Ascending aorta (tissue), 2 donors: ENCODE measurements at places on chromosomes 7 and 10. TPM values are rescaled to one million over a fixed set of nuclear protein-coding genes. Genes with fewer than 3 reads are reported as not detected.

BHLHA15 gene
- total RNA-seq, result not detected

FAM25G gene
- not detected for total RNA-seq

DNA sequence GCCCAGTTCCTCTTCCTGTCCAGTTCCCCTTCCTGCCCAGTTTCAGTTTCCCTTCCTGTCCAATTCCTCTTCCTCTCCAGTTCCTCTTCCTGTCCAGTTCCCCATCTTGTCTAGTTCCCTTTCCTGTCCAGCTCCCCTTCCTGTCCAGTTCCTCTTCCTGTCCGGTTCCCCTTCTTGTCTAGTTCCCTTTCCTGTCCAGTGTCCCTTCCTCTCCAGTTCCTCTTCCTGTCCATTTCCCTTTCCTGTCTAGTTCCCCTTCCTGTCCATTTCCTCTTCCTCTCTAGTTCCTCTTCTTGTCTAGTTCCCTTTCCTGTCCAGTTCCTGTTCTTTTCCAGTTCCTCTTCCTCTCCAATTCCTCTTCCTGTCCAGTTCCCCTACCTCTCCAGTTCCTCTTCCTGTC is 68.1 kb upstream of the ADCY1 start:
- no peak for DNase-seq

AFAP1L2 gene
- 30.4 TPM for total RNA-seq

SORBS1 gene
- total RNA-seq, result 416 TPM

- no peak for DNase-seq
Measured at GRCh38 chr10:33893506-33893905, 559.0 kb upstream of the NRP1 start.

DNA sequence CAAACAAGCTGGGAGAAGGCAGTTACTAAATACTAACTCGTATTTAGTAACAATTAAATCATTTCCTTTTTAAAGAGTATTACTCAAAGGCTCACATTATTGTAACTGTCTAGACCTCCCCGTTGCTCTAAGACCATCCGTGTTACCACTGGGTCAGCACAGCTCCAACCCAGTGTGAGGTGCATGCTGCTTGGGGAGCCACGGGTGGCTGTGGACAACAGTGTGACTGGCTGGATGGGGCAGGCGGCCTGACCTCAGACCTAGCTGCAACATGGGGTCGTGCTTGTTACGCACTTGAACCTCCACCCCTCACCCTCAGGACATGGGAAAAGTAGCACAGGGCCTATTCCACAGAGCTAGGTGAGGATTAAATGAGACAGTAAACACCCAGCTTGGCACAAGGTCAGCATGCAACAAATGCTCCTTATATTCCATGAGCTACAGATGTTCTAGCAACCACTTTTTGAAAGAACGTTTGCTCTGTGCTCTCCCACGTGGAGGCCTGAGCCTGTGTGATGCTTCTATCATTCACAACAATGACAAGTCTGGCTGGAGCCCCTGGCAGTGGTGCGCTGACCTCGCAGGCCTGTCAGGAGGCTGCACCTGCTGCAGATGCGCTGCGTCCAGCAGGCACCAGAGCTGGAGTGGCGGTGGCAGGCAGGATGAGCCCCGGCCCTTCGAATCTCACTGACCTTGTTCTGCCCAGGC is 135.7 kb downstream of the PKD1L1 start:
- no peak for DNase-seq

DNA sequence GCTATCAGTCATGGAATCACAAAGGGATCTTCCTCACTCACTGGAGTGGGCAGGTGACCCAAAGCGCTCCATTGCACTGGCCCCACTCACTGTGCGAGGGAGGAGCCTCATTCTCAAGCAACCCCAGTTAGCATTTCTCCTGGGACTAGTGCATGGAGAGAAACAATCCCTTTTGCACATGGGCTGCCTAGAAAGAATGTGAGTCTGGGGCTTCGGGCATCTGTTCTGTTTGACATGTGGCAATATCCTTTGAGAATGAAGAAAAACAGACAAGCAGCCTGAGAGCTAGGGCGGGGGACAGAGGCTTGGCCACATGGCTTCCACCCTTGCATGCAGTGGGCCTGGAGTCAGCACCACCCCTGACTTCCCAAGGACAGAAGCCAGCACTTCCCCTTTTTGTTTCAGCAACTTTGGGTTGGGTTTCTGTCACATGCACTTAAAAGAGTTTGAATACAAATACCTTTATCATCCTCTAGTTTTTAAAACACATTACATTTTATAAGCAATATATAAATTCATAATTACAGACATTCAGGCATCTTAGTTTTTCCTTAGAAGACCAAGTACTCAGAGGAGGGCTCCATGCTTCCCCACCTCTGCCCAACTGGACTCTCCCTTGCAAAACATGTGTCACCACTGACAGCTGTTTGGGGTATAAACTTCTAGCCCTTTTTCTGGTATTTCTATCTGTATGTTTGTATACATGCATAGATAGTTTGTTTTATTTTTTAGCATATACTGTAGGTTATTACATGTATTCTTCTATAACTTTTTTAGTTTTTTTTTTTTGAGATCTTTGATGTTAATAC is 73.8 kb downstream of the RBM20 start:
- no peak for DNase-seq

FOXP2 gene
- 11.0 TPM for total RNA-seq

GRCh38 chr7:97012365-97013133 is 7.2 kb downstream of the DLX6 start:
- no peak for DNase-seq

- no peak for DNase-seq
Measured at GRCh38 chr7:101870361-101871062, 53.1 kb downstream of the CUX1 start.

GRCh38 chr10:94307046-94307615 is 55.6 kb downstream of the NOC3L start:
- DNase-seq, result no peak

PTN gene
- 10.4 TPM for total RNA-seq

GRCh38 chr10:119221666-119222065 is 14.3 kb downstream of the GRK5 start:
- no peak for DNase-seq

GRCh38 chr7:71627651-71628050 is 495.7 kb downstream of the GALNT17 start:
- no peak for DNase-seq

PCLO gene
- 0.11 TPM for total RNA-seq

DNA sequence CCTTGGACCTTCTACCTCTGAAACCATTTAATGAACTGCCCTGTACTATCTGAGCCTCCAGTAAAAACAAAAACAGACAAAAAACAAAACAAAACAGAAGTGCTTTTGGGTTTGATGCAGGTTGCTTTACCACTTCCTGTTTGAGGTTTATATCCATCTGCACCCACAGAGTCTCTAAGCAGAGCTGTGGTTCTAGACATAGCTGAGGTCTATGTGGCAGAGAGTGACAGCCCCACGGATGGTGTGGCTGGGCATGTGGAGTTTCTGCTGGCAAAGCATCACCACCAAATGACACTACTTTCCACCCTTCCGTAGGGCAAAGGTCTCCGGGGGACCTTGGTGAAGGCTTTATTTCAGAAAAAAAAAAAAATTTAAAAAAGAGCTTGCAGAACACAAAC is 754.2 kb downstream of the GRID1 start:
- no peak for DNase-seq

- no peak for DNase-seq
Measured at GRCh38 chr10:55966101-55966500, 395.0 kb downstream of the ZWINT start.

GRCh38 chr10:25101461-25102146 is 73.2 kb upstream of the GPR158 start:
- DNase-seq, result no peak

DNAH11 gene
- total RNA-seq, result 0.75 TPM

- no peak for DNase-seq
Measured at GRCh38 chr10:79081353-79082034, 12.7 kb downstream of the ZMIZ1 start.

DNA sequence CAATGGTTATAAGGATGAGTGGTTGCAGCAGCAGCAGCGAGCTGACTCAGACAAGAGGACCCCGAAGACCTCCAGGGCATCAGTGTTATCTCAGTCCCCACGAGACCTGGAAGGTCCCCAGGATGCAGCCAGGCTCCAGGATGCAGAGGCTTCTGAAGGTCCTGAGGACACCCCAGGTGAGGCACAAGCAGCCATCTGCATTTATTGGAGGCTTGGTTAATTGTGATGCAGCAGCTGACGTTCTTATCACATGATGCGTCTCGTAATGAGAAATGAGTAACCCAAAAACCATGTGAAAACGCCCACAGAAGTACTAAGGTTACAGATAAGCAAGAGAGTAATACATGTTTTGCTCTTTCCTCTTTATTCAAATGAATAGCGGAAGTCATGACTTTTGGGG is 17.4 kb downstream of the C7orf57 start:
- no peak for DNase-seq

PAPOLB gene
- total RNA-seq, result not detected

KCNIP2 gene
- total RNA-seq, result 1.1 TPM

SPDYE18 gene
- not detected for total RNA-seq

GPR15LG gene
- total RNA-seq, result not detected

DNA sequence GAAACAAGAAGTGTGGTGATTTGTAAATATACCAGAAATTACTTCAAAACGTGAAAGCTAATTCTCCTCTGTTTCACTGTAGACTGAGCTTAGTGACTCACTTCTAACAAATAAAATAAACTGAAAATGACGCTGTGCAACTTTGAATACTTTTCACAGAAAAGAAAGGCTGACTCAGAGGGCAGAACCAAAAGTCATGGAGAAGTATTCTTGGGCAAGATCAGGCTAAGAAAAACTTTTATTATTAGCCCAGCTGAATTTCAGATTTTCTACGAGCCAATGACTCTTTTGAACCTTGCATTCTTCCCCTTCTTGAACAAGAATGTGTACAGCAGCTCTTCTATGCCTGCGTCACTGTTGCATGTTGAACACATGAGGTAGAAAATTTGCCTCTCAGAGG is 527.3 kb upstream of the GHITM start:
- DNase-seq, result no peak

GRCh38 chr10:113713640-113713982 is 33.9 kb downstream of the CASP7 start:
- no peak for DNase-seq

- DNase-seq, result no peak
Measured at GRCh38 chr10:770975-771374, 81.5 kb upstream of the DIP2C start.

- no peak for DNase-seq
Measured at GRCh38 chr10:78359640-78360091, 326.0 kb downstream of the RPS24 start.

PLEKHA1 gene
- total RNA-seq, result 128 TPM

DNA sequence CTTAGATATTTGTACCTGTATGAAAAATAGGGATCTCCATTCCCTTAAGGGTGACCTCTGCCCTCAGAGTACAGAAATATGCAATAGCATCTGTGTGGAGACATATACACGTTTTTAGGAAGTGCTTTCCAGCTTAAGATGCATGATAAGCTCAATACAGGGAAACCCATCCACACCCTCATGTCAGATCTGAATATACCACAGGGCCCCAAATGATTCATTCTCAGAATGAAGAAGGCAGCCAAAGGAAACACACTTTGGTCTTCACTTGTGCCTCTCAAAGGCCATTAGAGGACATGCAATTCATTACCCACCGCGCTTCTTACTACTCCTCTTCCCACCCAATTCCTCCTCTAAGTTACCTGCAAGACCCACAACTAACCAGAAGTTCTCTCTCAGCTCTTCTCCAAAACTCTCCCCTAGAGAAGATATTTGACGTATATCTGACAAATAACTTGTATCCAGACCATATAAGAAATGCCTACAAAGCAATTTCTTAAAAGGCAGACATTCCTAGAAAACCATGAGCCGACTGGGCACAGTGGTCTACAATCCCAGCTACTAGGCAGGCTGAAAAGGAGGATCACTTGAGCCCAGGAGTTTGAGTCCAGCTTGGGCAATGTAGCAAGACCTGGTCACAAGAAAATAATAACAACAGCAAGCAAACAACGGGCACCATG is 103.0 kb downstream of the OAT start:
- DNase-seq, result peak; percentile 30

DNA sequence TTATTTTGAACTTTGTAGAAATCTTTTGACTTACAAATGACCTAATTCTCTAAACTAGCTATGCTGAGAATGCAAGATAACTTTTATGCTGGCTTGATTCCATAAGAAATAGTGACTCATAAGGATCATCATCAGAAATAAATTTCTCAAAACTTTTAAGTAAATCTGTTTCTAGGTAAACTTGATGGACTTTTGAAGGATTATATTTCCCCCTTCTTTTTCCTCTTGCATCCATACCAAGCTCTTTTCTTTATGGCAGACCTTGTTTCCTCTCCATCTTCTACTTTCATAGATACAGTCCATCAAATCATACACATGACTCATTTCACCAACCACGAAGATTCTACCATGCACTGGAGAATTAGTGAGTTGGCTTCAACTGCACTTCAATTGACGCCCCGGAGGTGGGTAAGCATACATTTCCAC is 336.3 kb downstream of the KCNMA1 start:
- DNase-seq, result no peak

DNA sequence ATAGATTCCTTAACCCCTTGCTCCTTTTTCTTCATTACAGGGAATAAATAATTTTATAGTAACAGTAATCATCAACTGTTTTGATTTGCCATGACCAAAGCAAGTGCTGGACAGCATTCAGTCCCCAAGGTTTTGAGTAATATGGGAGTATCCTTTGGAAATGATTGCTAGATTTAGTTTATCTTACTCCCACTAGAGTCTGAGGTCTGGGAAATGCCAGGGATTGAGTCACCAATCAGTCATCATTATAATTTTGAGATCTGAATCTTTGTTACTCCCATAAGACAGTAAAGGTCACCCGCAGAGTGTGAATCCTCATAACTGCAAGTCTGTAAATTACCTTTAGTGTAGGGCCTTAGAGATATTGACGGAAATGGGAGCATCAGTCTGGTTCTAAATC is 133.7 kb upstream of the SEMA3E start:
- no peak for DNase-seq

TMEM196 gene
- not detected for total RNA-seq

SPDYE8 gene
- total RNA-seq, result not detected

ADAM22 gene
- 0.85 TPM for total RNA-seq

DNA sequence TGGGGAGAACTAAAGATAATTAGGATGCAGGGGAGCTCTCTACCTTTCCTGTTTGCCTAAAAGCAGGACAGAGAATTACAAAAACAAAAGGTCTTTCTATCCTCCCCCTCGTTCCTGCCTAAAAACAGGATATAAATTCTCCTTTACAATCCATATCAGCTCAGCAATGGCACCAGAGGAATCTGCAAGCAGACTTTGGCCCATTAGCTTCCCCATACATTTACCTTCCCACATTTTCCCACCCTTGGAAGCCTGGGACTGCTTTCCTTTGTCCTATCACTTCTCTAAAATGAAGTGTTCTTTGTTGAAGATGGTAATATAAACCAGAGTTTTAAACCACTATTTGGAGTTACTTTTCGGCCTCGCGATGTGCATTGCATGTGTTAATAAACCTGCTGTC is 15.5 kb downstream of the SHTN1 start:
- DNase-seq, result no peak
